Activated naive CD4-positive, alpha-beta T cell treated with anti-CD3 and anti-CD28 coated beads, Interleukin-2, amount 50 U/mL, for 16 hours (primary cell): ENCODE measurements at places on chromosomes 13 and 19.
A peak's percentile ranks its signal among the peaks of the same experiment; 100 is the strongest.

DNA sequence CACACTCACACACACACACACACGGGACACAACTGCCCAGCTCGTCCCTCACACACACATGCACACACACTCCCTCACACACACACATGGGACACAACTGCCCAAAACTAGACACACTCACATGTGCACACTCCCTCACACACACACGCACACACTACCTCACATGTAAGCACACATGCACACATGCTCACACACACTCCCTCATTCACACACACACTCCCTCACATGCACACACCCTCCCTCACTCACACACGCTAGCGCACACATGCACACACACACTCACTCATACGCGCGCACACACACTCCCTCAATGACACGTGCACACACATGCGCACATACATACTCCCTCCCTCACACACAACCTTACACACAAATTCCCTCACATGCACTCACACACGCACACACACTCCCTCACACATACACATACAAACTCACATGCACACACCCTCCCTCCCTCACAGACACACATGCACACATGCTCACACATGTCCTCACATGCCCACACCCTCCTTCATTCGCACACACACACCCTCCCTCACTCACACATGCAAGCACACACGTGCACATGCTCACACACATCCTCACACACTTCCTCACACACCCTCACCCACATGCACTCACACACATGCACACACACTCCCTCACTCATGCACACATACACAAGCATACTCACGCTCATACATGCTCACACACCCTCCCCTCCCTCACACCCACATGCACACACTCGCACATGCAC, 9.0 kb upstream of the RASA3 start:
- no peak for DNase-seq

GRCh38 chr19:9828551-9829063, 889 bp downstream of the UBL5 start:
- no peak for DNase-seq

DNA sequence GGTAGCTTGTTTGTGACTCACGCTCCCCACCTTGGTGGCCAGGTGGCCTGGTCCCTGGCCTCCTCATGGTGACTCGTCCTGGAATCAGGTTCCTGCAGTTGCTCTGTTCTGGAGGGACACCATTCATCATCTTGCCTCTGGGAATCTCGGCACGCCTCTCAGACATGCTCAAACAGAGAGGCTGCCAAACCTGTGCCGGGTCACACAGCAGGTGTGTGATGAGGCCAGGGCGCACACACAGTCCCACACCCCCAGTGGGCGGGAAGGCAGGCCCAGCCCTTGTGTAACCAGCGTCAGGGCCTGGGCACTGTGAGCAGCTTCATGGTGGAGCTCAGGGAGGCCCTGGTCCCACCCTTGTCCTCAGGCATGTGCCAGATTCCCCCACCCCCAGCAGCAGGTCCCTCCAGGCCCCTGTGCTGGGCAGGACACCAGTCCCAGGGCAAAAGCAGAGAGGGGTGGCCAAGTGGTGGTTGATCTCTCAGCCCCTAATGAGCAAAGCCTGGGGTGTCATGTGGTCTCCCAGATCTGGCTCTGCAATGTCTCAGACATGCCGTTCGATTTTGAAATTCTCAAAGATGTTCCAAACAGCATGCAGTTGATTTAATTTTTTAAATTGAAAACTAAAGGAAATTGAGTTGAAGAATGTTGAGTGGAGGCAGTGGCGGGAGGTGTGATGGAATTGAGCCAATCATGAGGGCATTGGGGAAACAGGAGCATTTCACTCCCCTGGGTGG, 12.1 kb downstream of the CEBPA start:
- no peak for DNase-seq

DNA sequence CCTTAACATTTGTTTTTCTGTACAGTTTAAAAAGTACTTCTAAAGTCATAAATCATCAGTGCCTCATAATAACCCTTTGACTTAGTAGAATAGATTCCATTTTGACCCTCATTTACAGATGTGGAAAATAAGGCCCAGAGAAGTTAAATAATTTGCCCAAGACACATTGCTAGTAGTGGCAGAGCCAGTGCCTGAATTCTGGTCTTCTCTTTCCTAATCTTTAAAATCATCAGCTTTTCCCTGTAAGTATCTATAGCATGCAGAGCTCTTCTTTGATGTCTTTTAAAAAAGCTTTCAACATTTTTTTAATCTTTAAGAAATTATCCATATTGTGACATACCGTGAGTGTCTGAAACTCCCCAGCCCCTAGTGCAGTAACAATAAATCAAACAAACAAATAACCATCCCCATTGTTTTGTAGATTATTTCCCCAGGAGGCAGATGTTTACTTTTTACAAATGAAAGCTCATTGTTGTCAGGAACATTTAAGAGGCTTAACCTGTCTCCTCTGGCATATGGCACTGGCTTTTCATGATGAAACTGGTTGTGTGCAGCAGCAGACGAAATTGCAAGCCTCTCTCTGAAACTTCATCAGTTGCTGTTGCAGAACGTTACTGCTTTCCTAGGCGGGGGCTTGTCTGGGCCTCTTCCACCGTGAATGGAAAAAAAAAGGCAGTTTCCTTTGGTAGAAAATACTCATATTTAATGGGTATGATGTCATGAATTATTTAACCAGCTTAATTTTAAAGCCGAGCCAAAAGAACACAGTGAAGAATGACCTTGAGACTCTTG, 31.7 kb upstream of the PCDH8 start:
- DNase-seq = no peak

- no peak for DNase-seq
Measured at GRCh38 chr19:15225760-15226159, 6.5 kb downstream of the EPHX3 start.

- no peak for DNase-seq
Measured at GRCh38 chr13:45830121-45830520, 21.4 kb downstream of the SIAH3 start.

DNA sequence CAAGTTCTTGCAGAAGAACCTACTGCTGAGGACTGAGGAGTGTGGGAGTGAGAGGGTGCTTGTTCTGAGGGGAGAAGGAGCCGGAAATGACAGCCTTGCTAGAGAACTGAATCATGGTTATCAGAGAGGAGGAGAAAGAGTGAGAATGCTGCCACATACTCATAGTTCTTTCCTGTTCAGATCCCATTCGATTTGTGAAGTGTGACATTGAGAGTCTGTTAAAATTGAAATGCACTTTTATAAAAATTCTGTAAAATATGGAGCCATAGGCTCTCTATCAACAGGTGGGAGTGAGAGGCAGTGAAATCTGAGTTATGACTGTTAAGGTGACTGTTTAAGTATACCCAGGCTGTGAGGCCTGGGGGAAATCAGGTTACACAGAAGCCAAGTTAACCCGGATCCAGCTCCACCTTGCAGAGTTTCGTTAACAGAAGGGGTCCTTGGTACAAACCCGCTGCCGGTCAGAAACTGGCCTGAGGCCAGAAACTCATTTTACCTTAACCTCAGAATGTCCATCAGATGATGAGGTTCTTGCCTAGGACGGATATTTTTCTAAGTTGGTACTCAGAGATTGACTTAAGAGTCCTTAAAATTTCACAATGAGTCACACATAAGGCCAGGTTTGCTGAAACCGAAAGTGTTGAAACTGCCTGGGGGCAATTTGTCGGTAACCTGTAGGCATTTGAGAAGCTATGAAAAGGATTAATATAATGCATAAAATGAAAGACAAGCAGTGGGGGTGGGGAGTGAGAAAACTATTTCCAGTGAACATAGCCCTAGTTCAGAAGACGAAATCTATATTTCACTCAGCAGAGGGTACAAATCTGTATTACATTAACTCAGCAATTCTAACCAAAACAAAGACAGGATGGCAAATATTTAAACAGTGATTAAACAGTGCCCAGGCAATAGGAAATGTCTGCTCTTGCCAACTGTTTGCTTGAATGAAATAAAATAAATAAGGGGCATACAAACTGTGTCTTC, 350.5 kb downstream of the KCNRG start:
- peak; percentile 51 for DNase-seq

DNA sequence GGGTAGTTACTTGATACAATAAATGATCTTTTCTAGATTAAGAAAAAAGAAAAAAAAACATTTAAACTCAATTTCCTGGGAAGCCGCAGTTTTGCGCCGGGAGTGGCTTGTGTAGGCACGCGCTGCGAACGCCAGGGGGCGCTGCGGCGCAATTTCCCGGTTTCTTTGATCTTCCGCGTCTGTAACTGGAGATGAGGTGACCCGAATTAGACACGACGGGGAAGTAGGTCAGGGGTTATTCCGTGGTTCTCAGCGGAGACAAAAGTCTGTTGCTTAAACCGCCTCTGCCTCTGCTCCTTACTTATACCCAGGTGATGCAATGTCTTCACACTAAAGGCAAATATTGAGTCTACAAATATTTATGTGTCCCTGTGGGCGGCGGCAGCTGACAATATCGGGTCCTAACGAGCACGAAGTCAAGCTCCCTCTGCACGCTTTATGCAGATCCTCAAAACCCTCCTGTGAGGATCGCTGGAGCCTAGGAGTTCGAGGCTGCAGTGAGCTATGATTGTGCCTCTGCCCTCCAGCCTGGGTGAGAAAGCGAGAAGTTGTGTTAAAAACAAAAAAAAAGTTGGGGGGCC, 15.2 kb downstream of the STXBP2 start:
- DNase-seq = peak; percentile 77

DNA sequence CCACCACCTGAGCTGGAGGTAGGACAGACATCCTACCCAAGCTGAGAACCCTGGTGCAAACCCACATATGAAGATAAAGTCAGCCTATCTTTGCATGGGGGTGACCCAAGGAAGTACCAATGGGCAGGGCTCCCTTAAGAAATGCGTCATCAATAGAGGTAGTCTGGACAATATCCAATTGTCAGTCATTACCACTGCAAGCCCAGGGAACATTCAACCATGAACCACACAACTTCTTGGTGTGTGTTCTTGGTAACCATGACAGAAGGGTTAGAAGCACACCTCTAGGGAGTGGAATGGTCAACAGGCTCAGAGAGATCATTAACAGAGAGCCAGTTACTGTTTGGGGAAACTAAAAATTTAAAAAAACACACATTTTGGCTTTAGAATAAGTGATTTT, 34.7 kb upstream of the DOCK9 start:
- DNase-seq = no peak

DNA sequence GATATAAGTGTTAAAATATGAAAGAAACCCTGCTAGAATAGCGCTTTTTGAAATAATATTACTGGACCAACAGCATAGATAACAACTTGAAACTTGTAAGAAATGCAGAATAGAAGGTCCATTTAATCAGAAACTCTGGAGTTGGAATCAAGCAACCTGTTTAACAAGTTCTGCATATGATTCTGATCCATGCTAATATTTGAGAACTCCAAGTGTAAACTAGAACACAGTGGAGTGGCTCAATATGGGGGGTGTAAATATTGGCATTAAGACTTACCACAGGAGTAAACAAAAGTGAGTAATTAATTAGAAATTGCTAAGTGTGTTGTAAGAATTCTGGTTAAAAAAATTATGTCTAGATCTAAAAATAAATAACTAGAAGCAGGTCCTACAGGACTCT, 151.2 kb downstream of the SLITRK1 start:
- no peak for DNase-seq

DNA sequence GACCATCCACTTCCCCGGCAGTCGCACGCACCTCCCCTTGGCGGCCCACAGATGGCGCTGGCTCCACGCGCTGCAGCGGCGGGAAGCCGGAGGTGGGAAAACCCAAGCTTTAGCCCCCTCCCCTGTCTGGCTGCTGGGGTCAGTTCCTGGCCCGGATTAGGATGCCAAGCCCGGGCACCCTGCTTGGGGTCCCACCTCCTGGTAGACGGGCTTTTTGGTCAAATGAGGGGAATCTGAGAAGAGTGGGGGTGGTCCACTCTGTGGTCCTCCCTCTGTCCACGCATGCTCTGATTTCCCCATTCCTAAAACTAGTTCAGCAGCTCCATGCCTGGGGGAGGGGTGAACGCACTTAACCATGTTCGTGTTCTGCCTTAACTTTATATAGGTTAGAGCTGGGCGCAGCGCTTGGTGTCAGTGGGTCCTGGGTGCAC, 8.1 kb upstream of the ADGRE2 start:
- peak; percentile 21 for DNase-seq

DNA sequence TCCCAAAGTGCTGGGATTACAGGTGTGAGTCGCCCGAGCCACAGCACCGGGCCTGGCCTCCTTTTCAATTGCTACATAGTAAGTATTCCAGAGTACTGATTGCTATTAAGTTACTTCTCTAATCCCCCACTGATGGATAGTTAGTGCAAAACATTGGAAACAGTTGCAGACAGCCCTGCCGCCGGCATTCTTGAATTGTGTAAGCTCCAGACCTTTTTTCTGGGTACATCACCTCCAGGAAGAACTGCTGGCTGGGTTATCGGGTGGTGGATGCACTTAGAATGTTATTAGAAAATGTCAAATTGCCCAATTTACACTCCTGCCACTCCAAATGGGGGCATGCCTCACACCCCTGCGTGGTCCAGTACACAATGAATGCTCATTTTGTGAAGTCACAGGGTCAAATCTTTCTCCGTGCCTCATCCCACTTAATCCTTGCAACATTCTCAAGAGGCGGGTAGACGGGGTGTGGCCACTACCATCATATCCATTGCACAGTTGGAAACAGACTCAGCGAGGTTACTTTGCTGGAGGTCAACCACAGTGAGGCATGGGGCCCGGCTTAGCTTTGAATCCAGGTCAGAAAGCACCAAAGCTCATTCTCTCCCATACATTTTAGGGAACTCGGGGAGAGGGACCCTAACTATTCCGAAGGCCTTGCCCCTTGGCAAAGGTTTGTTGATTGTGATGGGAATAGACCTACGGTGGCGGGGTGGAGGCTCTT, 1.0 kb upstream of the KDM4B start:
- no peak for DNase-seq

DNA sequence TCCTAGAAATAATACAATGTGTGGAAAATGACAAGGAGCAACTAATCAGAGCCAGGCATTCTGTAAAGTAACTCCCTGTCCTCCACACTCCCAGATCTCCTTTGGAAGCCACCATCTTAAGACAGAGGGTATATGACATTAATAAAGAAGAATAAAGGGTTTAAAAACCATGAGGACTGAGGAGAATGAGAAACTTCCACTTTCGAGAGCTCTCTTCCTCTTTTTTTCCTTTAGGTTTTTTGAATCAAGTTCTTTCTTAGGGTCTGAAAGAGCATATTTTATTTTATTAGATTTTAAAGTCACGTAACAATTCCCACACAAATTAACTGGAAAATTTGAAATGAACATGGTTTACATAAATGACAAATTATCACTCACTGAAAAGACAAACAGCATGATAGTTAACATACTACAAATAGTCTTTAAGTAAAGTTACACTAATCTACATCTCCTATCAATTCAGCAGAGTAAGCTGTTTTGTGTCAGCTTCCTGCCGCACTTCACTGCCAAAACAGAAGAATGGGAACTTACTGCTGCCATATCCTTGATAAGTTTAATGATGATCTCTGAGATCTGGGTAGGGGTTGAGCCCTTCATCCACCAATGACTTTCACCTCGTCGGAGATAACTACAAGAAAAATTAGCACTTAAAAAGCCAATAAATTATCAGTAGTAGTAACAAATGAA, 38.6 kb upstream of the FBXL3 start:
- no peak for DNase-seq

- DNase-seq = peak; percentile 45
Measured at GRCh38 chr19:51098365-51099046, 9.7 kb downstream of the CTU1 start.
